ENCODE measurements at places on chromosomes 1 and 21.

DNA sequence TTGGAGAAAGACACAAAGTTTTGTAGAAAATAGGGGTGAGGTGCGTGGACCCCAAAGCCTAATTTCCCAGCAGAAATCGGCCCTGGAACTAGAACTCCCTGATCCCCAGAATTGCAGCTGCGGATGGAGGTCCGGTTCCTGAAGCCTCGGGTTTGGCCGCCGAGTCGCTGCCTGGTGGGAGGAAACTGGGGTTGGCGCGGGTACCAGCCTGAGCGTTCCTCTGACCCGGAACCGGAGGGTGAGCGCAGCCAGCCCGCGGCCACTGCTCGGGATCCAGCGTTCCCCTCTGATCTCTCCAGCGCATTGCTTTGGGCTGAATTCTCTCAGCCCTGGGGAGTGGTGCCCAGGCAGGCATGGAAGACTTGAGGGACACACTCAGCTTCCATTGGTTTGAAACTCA, 1.6 kb downstream of the ST6GALNAC5 start:
- no peak for DNase-seq

DNA sequence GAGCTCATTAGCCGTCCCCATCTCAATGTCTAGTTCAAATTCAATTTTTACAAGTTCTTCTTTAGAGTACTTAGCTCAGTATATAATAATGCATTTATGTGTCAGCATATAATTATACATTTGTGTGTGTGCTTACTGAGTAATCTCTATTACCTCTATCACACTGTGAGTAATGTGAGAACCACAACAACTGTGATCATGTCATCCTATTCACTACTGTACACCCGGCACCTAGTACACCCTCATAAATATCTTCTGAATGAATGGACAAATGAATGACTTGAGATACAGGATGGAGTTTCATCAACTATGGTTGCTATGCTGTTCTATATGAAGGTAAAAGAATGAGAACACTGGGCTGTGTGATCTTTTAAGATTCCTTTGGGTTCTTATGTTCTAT, 124.0 kb downstream of the GPATCH2 start:
- DNase-seq, result peak; percentile 28

DNA sequence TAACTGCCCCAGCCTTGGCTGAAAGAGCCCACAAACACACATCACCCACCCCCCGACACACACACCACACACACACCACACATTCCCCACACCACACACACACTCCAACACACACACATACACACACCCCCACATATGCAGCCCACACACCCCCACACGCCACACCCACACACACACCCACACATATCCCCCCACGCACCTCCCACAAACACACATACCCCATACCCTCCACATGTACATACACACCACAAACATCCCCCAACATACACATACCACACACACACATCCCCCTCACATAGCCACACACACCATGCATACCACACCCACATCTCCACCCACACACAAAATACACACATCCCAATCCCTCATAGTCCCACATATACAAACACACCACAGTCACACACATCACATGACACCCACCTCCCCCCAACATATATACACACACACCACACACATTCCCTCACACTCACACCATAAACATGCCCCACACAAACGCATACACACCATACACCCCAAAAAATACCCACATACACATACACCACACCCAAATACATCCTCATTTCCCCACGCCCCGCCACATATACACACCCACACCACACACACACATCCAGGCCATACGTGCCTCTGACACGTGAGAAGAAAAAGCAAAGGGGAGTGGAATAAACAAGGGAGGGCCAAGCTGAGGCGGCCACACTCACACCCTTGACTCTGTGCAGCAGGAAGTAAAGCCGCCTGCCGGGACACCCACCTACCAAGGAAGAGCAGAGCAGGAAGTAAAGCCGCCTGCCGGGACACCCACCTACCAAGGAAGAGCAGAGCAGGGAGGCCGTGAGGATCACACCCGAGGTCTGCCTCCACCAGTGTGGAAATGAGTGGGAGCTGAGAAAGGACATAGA, 53.7 kb downstream of the HSF2BP start:
- DNase-seq, result no peak

- no peak for DNase-seq
Observed at GRCh38 chr1:48644905-48645605, 131.6 kb downstream of the BEND5 start.

DNA sequence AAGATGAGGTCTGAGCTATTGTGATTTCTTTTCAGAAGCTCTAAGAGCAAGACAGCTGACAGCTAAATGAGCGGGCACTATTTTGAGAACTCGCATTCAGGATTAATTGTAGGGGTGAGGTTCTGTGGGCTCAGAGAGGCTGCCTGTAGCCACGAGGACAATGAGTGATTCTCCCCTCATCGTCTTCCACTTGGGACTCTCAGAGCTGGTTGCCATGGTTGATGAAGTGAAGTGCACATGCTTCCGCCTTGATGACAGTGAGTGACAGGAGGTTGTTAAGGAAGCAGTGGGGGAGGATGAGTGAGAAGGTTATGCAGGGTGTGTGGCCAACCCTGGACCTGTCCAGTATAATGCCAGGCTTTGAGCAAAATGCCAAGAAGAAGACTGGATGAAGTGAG, 341.7 kb downstream of the PCP4 start:
- no peak for DNase-seq

- DNase-seq, result no peak
Observed at GRCh38 chr1:90356991-90357390, 360.1 kb downstream of the BARHL2 start.

GRCh38 chr1:30099587-30100523, 623.5 kb downstream of the MATN1 start:
- DNase-seq, result no peak

- no peak for DNase-seq
Observed at GRCh38 chr1:221689138-221689537, 52.8 kb downstream of the DUSP10 start.

DNA sequence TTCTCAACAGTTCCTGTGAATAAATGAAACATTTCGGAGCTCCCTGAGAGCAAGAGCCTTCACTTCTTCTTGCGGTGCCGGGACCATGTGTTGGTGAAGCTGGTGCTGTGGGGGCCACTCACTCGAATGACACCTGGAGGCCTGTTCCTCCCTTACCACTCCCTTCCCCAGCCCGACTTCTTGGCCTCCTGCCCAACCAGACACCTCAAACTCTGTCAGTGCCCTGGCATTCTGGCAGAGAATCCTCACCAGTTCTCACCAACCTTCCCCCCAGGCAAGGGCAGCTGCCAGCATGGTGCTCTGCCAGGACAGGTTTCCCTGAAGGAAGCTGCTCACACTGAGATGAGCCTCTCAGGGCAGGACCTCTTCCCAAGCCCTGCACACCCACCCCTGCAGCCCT, 68.3 kb downstream of the MPZL1 start:
- DNase-seq, result no peak

- no peak for DNase-seq
Observed at GRCh38 chr1:64397541-64397940, 72.4 kb upstream of the CACHD1 start.

DNA sequence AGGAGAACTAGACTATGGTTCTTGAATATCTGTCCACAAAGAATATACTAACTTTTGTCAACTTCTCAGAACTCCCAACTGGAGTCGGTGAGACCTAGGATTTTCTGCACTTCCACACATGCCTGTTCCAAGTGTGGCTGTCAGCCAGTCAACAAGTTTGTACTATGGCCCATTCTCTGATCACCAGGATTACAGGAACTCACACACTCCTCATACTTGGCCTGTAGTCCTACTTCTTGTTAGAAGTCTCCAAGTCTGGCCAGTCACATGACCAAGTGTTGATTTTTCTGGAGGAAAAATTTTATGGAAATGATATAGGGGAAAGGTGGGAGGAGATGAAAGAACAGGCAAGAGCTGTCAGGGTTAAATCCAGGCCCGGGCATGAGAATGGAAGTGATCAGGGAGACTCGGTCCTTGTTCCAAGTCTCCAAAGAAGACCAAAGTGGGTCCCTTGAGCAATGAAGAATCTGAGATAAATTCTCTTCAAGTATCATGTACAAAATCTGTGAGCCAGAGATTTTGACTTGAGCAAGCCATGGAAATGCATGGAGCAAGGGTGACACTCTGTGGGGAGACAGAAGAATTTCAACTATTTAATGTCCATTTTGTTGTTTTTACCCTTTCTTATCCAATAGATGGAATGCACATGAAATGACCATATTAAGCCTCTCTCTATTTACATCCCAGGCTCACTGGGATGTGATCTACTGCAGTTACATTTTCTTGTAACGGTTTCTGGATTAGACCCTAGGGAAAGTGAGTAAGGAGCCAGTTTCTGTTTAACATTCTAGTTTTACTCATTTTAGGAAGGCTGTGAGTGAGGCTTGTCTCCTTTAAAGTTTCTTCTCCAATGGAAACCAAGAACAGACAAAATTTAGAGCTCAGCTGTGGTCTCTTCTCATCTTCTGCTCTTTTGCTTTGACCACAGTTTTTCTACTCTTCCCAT, 320.9 kb downstream of the ASTN1 start:
- DNase-seq, result peak; percentile 17

DNA sequence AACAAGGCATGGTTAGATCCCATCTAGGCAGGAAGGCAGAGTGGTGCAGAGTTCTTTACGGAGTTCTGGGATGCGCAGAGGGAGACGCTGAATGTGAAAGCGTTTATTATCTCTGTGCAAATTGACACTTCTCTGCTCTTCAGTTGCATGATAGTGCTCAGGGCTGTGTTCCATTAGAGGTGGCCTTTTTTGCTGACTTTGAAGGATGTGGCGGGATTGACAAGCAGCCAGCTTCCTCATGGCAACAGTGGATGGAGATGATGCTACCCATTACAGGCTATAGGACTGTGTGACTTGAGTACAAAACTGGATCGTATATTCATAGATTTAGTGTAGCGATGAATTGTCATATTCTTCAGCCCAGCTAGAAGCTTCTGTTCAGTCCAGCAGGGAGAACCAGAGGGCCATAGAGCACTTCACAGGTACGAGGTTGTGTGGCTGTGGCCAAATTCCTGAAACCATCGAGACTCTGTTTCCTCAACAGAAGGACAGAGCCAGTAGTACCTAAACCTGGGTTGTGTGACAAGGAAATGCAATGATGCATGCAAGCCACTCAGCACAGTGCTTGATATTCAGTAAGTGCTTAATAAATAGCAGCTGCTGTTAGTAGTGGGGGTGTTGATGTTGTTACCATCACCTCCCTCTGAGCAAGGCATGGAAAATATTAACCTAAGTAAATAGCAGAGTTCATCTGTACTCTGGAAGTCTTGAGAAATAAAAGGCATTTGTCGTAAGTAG, 430.0 kb upstream of the KAZN start:
- DNase-seq, result no peak

- DNase-seq, result no peak
Observed at GRCh38 chr1:93518516-93518915, 70.6 kb downstream of the FNBP1L start.

GRCh38 chr1:20123722-20124455, 4.6 kb upstream of the PLA2G2D start:
- DNase-seq, result no peak

- DNase-seq, result peak; percentile 98
Observed at GRCh38 chr1:8985915-8986813, 40.1 kb downstream of the SLC2A7 start.

DNA sequence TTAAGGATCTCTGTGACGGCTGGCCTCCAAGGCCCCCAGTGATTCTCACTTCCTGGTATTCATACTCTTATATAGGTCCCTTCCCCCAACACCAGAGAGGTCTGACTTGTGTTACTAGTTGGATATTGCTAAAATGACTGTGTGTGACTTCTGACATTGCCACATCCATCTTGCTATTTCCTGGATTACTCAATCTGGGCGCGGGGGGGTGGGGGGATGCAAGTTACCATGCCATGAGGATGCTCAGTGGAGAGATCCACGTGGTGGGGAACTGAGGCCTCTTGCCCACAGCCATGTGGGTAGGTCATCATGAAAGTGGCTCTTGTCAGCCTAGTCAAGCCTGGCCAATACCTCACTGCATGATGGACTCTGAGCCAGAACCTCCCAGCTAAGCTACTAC, 117.0 kb downstream of the UBE2U start:
- no peak for DNase-seq

GRCh38 chr1:183385340-183386144, 32.6 kb downstream of the NMNAT2 start:
- no peak for DNase-seq

DNA sequence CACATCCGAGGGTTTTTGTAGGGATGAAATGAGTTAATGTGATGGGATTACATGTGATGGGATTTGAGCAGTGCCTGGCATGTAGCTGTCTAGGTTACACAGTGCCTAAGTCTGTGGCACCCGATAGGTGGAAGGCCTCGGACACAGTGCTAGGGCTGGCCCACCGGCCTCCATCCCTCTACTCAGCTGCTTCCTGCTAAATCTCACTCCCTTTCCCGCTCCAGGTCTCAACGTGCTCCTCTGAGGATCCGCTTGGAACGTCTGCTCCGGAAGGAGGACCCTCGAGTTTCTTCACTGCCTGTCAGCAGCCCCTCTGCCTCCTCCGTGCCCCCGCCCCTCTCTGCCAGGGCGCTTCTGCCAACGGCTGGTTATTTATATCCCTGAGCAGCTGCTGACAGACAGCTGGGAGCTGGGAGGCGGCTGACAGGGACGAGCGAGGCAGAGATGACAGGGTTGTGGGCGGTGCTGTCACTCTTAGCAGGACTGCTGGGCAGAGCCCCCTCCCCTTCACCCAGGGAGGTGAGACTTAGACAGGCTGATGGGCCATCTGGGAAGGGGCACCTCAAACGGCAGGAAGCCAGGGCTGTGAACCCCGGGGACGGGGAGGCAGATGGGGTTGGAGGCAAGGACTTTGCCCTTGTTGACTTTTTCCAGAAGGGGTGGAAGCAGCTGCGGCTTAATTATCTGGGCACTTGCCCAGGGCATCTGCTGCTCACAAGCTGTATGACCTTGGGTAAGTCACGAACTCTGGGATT, 26.6 kb upstream of the LRRN2 start:
- DNase-seq, result no peak

DNA sequence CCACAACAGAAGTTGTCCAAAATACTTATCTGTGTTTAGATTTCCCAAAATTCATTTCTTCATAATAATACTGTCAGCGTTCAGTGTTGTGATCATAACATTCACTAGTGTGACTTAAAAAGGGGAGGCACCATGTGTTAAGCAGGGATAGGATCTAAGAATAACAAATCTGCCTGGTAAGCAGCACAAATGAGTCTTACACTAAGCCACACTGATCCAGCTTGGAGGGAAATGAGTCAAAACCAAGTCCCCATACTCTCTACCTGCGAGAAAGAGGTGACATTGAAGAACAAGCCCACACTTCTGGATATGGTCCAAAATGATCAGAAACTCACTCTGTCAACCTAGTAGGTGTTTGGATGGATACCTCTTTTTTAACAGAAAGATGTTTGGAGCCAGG, 145.5 kb downstream of the CRB1 start:
- no peak for DNase-seq

GRCh38 chr1:176111835-176112234, 95.3 kb downstream of the COP1 start:
- peak; percentile 3 for DNase-seq

DNA sequence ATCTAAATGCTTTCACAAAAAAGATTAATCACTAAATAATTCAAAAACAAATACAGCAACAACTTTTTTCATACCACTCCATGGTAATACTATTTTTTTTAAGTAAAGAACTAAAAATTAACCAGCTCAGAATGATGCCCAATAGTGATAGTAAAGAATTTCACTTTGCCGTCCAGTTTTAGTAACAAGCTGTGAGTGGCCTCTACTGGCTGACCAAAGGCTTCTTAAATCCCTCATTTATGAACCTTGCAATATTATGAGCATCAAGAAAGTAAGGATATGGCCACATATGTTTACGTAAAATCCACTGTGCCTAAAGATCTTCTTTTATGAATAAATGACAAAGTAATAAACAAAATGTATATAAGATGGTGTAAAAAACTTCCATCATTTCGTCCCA, 108.6 kb downstream of the GPATCH2 start:
- DNase-seq, result no peak

- peak; percentile 21 for DNase-seq
Observed at GRCh38 chr1:59520194-59520593, 223.3 kb downstream of the FGGY start.
